NAMALWA (cell line): ENCODE measurements at places on chromosomes 5 and 9.

GRCh38 chr5:458547-459353 is 15.8 kb downstream of the EXOC3 start:
- no peak for DNase-seq

DNA sequence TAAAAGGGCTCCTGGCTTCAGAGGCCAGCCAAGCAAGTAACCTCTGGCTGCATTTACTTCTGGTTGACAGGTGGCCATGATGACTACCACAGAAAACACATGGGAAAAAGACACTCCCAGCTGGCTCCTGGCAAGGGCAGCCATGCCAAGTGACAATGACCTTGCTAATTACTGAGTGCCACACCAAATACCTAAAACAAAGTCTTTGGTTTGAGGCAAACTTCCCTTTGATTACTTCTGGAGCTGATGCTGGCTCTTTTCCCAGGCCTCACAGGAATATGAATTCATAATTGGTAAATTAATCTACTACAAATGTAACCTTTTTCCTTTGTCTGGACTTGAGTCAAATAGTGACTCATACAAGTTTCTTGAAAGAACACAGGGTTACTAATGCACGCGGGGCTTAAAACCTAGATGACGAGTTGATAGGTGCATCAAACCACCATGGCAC is 61.0 kb downstream of the LPAR1 start:
- DNase-seq = no peak

DNA sequence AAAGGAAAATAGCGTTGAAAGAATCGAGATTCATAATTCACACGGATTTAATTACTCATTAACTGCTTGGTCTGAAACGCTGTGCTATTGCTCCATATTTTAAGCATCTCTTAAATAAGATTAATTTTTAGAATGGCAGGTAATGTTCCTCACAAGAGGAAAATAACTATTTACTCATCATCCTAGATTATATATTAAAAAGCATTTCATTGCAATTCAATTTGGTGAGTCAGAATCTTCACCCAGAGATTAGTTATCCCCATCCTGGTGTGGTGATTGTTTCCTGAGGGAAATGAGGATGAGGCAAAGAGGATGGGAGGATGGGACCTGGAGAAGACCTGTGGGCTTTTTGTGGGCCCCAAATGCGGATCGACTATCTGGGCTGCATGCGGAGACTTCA is 145.5 kb upstream of the MAP1B start:
- DNase-seq = no peak

GRCh38 chr9:77541055-77541454 is 107.1 kb downstream of the GNA14 start:
- DNase-seq = no peak

DNA sequence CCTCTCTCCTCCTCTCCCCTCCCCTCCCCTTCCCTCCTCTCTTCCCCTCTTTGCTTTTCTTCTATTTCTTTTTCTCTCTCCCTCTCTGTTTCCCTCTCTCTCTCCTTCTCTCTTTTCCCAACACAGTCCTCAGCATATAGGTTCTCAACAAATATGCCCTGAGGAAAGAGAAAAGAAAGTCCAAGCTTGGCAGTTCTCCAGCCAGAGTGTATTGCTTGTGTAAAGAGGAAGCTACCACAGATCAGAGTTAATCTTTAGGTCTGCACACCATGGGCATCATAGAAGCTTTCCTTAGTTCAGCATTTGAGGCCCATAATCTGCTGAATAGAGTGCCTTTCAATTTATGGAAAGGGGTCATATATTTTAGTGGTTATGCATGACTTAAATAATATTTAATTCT is 382.8 kb upstream of the WWC1 start:
- no peak for DNase-seq

GRCh38 chr5:10987925-10988504 is 227.0 kb upstream of the DAP start:
- DNase-seq = peak; percentile 61

DNA sequence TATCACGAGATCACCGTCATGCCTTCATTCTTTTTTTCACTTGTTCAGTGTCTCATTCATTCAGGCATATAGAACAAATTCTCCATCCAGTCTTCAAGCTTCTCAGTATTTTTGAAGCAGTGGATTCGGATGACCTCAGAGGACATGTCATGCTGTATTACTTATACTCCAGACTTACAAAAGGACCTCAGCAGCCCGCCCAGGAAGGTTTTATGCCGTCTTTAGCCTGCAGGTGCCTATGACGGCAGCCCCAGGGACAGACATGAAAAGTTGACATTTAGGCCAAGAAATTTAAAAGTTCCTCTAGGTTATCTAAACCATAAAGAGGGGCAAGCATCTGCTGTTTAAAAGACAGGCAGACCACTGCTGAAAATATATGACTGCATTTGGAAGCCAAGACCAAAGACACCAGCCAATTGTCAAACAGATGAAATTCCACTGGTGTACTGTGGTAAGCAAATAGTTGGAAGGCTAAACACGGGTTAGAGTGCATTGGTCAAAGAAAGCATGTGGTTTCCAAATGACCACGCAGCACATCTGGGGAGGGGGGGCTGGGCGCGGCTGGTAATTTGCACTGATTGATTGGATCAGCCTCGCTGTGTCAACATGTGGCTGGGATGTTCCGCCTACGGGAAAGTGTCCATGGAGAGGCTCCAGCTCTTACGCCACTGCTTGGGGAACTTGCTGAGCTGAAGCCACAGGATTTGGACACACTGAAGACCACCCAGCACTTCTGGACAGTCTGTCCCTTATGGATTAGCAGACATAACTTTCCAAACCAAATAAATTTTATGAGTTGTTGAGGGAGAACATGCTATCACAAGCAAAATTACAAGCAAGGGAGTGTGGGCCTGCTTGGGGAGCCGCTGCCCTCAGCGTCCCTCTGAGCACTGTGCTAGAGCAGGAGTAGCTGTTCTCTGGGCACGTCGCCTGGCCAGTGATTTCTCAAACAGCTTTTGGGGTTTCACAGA is 173.6 kb downstream of the FANCC start:
- no peak for DNase-seq

DNA sequence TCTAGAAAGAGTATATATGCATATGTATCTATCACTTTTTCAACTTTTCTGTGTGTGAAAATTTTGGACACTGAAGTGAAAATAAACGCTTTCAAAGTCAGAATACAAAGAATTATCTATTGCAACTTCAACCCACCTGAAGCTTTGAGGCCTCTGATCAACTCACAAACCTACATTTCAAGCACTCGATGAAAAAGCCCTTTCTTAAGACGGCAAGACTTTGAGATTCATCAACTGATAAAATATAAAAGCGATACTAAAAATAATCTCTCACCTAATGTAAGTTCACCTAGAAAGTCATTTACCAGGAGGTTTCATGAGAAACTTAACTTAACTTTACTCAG is 1.2 kb downstream of the GOLPH3 start:
- peak; percentile 68 for DNase-seq

DNA sequence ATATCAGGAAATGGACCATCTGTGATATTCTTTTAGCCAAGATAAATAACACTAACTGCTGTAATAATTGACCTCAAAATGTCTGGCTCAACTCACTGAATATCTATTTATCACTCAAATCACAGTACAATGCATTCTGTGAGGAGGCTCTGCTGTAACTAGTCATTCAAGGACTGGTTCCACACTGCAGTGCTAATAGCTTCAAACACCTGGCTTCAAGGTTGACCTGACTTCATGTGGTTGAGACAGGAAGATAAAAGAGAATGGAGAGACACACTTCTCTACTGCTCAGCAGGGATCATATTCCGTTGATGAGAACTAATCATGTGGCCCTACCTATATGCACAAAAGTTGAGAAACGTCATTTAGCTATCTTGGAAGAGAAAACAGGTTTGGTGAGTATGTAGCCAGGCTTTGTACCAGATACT is 3.4 kb upstream of the RHOBTB3 start:
- no peak for DNase-seq

- DNase-seq = no peak
Observed at GRCh38 chr5:43420241-43420640, 8.1 kb upstream of the CCL28 start.

DNA sequence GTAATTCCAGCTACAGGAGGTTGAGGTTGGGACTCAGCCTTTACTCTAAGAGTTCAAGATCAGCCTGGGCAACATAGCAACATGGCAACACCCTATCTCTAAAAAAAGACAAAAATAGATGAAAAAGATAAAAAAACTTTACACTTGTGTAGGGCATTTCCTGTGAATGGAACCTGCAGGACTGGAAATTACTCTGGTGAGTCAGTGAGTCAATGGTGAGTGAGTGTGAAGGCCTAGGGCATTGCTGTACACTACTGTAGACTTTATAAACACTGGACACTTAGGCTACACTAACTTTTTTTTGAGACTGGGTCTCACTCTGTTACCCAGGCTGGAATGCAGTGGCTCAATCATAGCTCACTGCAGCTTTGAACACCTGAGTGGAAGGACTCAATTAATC is 19.5 kb upstream of the ARSI start:
- DNase-seq = no peak

DNA sequence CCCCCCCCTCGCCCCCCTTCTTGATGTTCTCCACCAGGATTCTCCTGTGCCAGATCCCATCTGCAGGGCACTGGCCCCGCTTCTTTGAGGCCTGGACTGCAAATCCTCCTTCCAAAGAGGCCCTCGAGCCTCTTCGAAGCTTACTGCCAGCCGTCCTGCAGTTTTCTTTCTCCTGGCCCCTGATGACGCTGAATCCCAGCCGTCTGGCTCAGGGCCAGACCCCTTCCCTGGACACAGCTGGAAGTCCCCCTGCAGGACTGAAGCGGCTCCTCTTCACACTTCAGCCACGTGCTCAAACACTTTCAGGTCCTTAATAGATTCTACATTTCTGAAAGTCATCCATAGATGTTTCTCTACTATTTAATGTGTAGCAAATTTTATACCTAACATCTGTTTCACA is 121.5 kb downstream of the EHMT1 start:
- no peak for DNase-seq

DNA sequence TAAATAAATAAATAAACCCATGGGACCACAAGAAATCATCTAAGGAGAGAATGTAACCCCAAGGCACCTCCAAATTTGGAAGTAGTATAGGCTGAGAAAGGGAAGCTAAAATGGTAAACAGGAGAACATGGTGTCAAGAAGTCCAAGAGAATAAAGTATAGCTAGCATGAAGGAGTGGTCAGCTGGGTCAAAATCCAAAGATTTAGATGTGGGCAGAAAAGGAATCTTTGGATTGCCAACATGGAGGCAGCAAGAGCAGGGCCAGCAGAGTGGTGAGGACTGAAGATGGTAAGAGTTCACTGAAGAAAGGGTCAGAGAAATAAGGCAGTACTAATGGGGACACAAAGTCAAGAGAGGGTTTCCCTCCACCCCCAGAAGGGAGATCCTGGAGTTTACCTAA is 53.0 kb downstream of the TSSK1B start:
- DNase-seq = no peak

DNA sequence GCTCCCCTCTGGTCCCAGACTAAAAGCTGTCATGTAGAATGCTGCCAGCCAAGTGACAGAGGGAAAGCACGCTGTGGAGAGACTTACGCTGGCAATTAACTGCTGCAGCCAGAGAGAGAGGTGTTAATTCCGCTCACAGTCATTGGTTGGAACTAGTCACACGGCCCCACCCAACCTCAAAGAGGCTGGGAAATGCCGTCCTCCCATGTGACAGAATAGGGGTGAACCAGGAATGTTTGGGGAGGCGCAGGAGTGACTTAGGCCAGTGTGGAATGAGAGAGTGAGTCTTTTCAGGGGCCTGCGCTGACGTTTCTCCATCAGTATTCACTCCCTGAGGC is 87.6 kb downstream of the AMBP start:
- no peak for DNase-seq

GRCh38 chr5:134085411-134085810 is 29.1 kb upstream of the TCF7 start:
- no peak for DNase-seq

DNA sequence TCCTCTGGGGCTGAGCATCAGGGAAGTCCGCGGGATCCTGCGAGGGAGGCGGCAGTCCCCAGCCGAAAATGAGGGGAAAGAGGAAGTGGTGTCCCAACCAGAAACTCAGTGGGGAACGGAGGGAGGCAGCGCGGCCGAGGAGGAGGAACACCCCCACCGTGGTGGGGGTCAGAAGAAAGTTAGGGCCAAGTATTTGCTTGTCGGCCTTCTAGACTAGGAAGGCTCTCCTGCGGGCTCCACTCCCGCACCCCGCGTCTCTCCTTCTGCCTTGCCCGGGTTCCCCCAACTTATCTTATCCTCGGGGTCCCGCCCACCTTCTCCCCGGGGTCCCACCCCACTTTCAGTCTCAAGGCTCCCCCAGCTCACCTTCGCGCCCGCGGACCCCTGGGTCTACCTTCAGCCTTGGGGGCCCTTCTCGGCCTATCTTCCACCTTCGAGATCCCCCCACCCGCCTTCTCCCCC is 557 bp upstream of the PHF2 start:
- DNase-seq = peak; percentile 46

DNA sequence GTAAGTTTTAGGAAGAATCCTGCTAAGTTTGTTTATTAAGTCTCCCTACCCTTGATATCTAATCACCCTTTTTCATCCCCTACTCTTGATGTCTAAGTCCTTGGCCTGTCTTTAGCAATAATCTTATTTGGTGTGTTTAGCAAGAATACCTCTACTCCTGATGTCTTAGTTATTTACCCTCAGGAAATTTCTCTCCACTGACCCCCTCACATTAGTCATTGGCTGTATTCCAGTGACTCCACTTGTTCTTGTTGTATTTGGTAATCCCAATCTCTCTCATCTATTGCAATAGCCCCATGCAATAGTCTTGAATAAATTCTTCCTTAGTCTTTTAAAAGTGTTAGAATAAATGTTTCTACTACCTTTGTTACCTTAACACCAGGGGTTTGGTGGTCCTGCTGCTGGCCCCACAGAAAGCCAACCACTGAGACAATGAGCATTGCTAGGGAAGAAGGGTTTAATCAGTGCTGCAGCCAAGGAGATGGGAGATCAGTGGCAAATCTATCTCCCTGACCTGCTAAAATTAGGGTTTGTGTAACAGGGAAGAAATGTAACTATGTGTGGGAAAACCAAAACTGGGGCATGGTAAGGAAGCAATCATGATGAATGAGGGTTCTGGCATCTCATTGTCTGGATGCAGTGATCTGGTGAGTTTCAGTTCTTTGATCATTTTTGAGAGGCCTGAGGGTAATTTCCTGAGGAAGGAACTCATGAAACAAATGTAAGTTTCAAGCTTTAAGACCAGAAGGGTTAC is 236.4 kb upstream of the DAB2 start:
- DNase-seq = no peak

GRCh38 chr5:72160329-72160728 is 53.1 kb downstream of the MAP1B start:
- no peak for DNase-seq

DNA sequence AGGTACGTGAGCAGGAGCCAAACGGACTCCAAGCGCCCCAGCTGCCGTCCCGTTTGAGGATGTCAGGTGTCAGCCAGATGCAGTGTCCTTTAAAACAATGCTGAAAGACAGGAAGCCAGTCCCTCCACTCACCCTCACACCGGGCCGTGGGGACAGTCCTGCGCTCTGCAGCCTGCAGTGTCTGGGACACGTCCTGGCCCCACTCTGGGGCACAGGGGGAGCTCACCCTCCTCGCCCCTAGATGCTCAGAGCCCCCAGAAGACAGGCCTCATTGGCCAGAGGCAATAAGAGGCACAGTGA is 79.7 kb downstream of the ZNF354C start:
- no peak for DNase-seq
